ENCODE measurements at places on chromosomes 4 and X.

DNA sequence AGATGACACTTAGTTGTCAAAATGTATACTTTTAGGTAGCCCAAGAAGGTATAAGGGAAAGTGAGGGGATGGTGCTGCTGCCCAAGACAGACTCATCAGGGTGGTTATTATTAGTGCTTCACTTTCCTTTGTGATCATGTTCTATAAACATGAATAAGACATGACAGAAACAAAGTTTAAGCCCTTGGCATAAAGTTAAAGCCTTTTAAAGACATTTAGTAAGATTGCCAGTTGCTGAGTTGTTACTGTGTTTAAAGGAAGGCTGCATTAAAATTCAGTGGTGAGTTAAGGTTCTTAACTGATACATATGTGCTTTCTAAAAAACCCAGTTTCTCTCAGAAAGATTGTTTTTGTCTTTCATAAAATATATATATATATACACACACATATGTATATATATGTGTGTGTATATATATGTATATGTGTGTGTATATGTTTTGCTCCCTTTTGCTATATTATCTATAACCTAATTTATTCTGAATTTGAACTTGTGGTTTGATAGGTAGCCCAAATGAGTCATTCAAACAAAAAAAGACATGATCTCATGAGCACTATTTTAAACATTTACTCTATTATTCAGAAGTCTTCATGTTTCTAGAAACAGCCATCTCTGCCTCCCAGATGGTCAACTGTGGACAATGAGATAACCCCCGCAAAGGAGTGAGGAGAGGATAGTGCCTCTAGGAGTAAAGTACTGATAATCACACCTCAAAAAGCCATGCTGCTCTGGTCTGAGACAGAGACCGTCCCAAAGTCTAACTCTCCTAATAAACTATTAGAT, 98.1 kb upstream of the OTUD4 start:
- no peak for DNase-seq

DNA sequence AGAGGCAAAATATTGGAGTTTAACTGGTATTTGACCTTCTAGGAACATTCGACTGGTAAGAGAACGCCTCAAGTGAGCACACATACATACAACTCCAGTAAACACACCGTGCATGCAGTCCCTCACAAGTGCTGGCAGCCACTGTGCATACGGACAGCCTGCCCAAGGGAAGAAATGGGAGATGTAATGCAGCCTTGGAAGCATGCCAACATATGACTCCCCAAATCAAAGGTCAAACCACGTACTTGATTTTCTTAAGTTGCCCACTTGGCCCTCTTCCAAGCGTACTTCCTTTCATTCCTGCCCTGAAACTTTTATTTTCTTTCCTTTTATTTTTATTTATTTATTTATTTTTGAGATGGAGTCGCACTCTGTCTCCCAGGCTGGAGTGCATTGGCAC, 206.6 kb downstream of the SPRY1 start:
- DNase-seq = no peak

- DNase-seq = no peak
Measured at GRCh38 chr4:182337366-182337765, 94.2 kb downstream of the TENM3 start.

GRCh38 chr4:65661471-65661870, 8.8 kb downstream of the EPHA5 start:
- no peak for DNase-seq

DNA sequence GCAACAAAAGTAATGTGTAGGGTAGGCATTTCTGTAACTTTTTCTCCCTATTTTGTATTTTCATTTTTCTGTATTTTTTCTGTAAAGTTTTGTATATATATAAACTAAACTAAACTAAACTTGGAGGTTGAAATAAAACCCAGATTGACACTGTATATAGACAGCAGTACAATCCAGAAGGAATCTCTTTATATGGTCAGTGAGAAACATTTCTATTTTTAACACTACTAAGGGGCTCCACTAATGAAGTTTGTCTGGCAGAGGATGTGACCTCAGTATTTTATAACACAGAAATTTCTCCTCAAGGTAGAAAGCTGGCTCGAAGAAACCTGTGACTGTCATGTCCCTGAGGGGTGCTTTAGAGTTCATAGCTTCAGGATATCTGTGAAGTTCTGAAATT, 959.2 kb downstream of the ADGRL3 start:
- DNase-seq = no peak

- no peak for DNase-seq
Measured at GRCh38 chr4:45062935-45063545, 336.7 kb upstream of the GNPDA2 start.

GRCh38 chr4:29220761-29221160, 1499.4 kb upstream of the PCDH7 start:
- DNase-seq = no peak

All from DMS79 treated with DMSO at 0.1 percent for 48 hours (cell line).